ENCODE measurements at places on chromosomes 12 and 14.

- DNase-seq: no peak
Measured at GRCh38 chr12:46263140-46264016, 5.5 kb downstream of the SLC38A1 start.

- no peak for DNase-seq
Measured at GRCh38 chr12:31944299-31944698, 14.9 kb upstream of the RESF1 start.

- no peak for DNase-seq
Measured at GRCh38 chr12:38391007-38391406, 74.4 kb downstream of the ALG10B start.

GRCh38 chr12:47216150-47216677 lies 136.5 kb upstream of the AMIGO2 start:
- DNase-seq: peak; percentile 60

- no peak for DNase-seq
Measured at GRCh38 chr12:22981711-22982110, 356.7 kb downstream of the ETNK1 start.

- no peak for DNase-seq
Measured at GRCh38 chr12:75364919-75365318, 26.0 kb upstream of the GLIPR1L2 start.

- DNase-seq: no peak
Measured at GRCh38 chr14:64110802-64111201, 183.4 kb downstream of the ESR2 start.

DNA sequence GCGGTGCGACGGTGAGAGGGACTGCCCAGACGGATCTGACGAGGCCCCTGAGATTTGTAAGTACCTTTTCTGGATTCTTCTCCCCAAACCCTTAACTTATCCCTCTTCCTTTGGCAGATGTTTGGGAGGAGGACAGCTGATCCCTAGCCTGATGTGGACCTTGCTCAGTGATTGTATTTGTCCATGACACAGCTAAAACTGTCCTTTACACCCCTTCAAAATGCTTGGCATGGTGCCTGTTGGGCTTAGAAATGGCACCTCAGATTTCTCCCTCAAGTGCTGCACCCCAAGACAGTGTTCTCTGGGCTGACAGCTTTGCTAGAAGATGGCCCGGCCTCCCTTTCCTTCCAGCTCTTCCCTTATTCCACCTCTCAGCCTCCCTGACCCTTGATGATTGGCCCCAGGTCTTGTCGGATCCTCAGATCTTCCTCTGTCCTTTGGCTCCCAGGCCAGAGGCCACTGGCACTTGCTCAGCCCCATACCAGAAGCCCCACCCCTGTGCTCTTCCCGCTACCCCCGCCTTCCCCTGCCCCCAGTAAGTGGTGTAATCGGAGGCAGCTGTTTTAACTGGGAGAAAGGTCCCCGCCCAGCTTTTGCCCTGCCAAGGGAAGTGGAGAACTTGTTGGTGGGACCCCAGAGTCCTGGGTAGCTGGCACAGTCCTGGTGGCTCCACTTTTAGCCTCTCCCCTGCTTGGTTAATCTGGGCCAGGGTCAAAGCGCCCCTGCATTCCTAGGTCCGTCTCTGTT lies 8.7 kb downstream of the LRP1-AS start:
- no peak for DNase-seq

GRCh38 chr14:56812364-56813141 lies 2.3 kb upstream of the OTX2 start:
- no peak for DNase-seq

- DNase-seq: no peak
Measured at GRCh38 chr12:77642246-77642645, 188.4 kb upstream of the NAV3 start.

DNA sequence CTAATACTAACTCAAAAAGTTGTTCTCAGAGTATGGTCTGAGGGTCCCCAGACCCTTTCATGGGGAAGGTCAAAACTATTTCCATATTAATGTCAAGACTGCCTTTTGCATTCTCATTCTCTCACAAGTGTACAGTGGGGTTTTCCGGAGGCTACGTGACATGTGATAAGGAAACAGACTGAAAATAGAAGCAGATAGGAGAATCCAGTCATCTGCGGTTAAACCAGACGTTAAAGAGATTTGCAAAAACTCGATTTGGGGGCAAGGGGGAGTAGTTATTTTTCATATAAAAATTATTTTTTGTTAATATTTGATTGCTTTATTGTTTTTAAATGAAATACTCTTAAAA lies 1.0 kb upstream of the NAP1L1 start:
- peak; percentile 19 for DNase-seq

DNA sequence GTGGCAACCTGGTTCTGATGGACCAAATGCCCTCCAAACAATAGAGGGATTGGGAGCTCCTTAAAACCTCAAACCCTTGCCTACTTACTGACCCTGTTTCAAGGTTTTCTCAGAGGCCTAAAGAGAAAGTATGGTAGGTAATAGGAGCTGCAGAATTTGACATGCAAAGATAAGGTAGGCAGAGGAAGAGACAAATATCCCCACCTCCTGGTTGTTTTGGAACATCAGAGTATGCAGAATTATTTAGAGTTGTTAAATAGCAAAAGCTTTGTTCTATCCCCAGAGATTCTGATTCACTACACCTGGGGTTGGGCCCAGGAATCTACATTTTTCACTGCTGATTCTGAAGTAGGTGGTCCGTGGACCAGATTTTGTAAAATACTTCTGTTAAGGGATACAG lies 421.2 kb downstream of the SOX5 start:
- no peak for DNase-seq

DNA sequence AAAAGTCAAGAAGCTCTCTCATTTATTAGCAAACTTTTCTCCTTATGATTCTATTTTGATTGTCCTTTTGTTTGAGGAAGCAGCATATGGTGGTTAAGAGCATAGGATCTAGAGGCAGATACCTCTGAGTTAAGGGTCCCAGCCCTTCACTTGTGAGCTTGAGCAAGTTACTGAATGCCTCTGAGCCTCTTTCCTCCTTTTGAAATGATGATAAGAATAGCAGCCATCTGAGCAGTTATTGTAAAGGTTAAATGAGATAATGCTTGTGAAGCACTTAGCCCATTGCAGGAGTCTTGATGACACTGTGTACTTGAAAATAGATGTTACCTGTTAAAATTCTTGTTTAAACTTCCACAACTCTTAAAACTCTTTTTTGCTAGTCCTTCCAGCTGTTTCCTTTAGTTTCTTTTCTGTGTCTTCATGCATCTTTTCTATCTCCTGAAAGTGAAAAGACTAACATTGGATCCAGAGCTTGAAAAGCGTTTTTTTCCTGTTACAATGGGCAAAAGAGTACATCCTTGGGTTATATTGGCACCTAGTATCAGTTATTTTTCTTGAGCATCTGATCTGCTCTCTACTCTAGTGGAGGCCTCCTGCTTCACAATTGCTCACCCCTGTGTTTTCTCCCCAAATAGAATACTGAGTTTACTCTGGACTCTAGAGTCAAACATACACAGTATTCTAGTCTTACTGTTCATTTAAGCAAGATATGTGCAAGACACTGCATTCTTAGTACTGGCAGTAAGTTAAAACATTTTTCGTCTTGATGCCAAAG lies 3.1 kb downstream of the HIF1A start:
- DNase-seq: no peak

DNA sequence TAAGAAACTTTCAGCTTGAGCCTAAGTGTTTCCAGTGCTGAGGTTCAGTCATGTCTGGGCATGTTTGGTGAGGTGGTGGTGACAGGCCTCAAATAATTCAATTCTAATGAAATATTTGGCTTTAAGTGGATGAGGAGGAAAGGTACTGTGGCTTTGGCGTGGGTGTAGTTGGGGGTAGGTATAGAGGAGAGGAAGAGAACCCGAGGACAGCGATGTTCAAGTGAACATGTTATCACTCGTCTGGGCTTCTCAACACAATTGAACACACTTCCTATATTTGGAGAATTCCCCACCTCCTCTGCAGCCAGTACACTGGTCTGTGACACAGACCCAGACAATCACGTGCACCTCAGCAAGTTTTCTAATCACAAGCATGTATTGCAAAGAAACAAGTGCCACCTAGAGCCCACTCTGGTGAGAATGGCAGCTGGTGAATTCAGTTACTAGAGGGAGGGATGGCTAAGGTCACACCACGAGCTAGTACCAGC lies 53.0 kb downstream of the IFNG-AS1 start:
- no peak for DNase-seq
